ENCODE measurements at places on chromosomes 11 and 22. TPM values are rescaled to one million over a fixed set of nuclear protein-coding genes. Genes with fewer than 3 reads are reported as not detected.

Gene PSMA1
- 355 TPM for polyA plus RNA-seq

Gene PATE2
- not detected for polyA plus RNA-seq

Gene PITPNM1
- polyA plus RNA-seq, result 26.3 TPM

Gene ANGPTL5
- polyA plus RNA-seq, result not detected

Gene GUCY1A2
- 0.65 TPM for polyA plus RNA-seq

Gene MS4A18
- not detected for polyA plus RNA-seq
